ENCODE measurements at places on chromosomes 11 and 22.

GRCh38 chr11:112651386-112651785 lies 309.8 kb upstream of the NCAM1 start:
- DNase-seq = no peak

DNA sequence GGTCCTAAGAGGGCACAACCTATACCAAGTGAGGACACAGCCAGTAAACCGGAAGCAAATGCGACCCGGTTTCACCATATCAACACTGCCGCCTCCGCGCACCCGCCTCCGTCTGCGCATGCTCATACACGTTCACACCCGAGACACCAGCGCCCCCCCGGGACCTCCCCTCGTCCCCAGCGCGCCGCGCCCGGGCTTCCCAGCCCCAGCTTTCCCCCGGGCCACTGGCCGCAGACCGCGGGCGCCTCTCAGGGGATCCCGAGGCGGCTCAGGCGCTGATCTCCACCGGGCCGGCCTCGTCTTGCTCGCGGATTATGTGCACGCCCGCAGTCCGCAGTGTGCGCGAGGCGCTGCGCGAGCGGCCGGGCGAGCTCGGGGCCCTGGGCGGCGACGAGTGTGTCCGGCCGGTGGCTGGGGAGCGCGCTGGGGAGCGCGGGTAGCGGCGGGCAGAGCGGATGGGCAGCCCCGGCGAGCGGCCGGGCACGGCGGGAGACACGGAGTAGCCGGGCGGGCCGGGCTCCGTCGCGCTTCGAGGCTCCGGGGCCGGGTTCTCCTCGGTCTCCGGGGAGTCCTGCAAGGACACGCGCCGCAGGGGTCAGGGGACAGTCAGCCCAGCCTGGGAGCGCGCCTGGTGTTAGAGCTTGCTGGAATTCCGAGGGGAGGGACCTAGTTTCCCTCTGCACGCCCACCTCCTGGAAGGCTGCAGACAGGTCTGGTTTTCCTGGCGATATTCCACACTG lies 2.0 kb downstream of the HEPN1 start:
- peak; percentile 97 for DNase-seq

GRCh38 chr22:31958625-31959239 lies 14.4 kb downstream of the YWHAH start:
- DNase-seq = no peak

DNA sequence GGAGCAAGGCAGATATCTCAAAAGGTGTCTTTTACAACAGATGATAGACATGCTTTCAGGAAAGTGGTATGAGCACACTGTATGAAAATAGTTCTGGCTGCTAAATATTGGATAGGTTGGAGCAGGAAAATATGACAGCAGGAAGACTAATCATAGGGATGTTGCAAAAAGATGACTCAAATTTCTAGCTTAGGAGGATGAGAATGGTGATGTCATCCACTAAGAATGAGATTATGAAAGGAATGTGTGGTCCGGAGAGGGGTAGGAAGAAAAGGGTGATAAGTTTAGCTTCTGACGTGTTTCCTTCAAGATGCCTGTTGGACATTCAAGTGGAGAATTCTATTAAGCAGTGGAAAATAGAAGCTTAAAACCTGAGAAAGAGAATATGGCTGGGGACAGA lies 46.4 kb downstream of the RCN1 start:
- DNase-seq = no peak

- peak; percentile 36 for DNase-seq
Observed at GRCh38 chr11:12167061-12168000, 56.9 kb downstream of the MICAL2 start.

- no peak for DNase-seq
Observed at GRCh38 chr11:42319921-42320320, 860.5 kb upstream of the LRRC4C start.

GRCh38 chr11:92636543-92637188 lies 332.8 kb upstream of the MTNR1B start:
- DNase-seq = no peak

GRCh38 chr22:26753125-26753862 lies 95.9 kb downstream of the MIAT start:
- DNase-seq = no peak

GRCh38 chr22:22909605-22910271 lies 22.1 kb downstream of the IGLL5 start:
- no peak for DNase-seq

GRCh38 chr11:94728541-94728940 lies 39.6 kb upstream of the AMOTL1 start:
- DNase-seq = no peak

GRCh38 chr11:120597250-120598215 lies 86.0 kb downstream of the GRIK4 start:
- no peak for DNase-seq

DNA sequence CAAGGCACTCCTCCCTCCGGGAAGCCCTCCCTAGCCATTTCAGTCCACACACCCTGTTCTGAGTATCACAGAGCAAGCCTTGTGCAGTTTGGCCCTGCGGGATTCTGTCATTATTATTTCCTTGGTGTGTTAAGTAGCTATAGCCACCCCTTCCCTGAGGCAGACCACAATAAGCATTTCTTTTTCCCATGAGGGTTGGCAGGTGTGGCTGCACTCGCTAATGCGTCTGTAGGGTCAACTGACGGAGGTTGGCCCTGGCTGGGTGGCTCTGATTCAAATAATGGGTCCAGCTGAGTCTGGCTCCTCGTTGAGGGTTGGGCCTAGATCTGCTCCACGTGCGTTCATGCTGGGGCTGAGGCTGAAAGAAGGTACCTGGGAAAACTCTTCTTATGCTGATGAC lies 5.1 kb downstream of the F2 start:
- peak; percentile 21 for DNase-seq

DNA sequence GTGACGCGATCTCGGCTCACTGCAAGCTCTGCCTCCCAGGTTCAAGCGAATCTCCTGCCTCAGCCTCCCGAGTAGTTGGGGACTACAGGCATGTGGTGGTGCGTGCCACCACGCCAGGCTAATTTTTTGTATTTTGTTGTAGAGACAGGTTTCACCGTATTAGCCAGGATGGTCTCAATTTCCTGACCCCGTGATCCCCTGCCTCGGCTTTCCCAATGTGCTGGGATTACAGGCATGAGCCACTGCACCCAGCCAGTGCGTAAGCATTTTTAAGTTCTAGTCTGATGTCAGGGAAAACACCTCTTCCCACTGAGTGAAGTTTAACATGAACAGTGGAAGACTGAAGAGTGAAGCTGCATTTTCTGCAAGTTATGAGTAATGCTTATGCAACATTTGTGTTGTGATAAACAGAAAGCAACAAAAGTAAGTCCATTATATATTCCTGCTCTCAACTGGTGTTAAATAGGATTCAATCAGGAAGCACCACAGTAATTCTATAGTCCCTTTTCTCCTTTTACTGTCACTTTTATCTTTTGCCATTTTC lies 1219.8 kb upstream of the RAG2 start:
- DNase-seq = no peak

GRCh38 chr11:17609291-17610084 lies 62.4 kb downstream of the OTOG start:
- no peak for DNase-seq

DNA sequence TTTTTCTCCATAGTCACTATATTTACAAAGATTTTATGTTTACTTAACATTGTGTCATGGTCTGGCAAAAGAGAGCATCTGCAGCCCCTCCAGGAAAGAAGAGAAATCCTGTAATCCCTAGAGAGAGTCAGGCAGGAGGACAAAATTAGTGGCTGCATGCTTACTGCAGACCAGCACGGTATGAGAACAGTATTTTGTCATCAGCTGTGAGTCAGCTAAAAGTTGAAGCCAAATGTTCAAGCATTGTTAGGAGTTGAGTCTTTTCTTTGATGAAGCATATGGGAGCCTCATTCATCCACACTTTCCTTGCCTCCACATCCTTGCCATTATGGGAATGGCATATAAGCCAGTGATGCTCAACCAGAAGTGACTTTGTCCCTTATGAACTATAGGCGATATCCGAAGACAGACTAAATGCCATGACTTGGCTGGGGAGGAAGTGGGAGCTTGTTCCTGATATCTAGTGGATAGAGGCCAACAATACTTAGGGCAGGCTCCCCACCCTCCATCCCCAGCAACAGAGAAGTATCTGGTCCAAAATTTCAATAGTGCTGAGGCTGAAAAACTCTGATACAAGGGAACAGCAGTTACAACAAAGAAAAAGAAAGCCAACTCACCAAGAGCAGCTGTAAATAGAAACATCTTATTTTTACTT lies 112.0 kb upstream of the OR5AK2 start:
- no peak for DNase-seq

DNA sequence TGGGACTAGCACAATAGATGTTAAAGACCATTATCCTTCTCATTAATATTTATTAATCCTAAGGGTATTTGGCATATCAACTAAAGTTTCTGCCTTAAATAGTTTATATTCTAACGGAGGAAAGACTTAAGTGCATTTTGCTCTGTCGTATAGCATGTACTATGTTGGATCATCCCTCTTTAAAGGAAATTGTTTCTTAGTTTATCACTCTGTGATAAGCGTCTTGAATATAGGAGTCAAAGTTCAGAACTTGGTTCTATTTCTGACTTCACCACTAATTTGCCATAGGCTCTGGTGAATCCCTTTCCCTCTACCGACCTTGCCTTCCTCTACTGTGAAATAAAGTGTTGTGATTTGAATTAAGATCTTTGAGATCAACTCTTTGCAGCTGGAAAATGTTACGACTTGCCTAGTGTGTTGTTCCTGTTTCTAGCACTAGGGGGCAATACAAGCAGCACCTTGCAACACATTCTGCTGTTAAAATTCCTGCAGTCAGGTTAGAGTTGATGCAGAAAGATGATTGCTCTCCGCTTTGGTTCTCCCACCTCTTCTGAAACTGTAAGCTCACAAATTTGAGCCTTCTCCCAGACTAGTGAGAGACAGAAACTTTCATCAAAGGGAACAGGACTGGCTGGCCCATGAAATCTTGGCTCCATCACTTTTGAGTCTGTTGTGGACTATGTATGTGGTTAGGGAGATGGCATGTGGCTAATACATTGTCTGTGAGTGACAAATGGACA lies 27.8 kb upstream of the ZNRF3 start:
- DNase-seq = peak; percentile 56

- no peak for DNase-seq
Observed at GRCh38 chr11:120316880-120317688, 8.0 kb upstream of the TLCD5 start.
